Right ventricle myocardium inferior (tissue), 1 donor: ENCODE measurements at places on chromosomes 1 and 21. TPM values are rescaled to one million over a fixed set of nuclear protein-coding genes. Genes with fewer than 3 reads are reported as not detected.

- DNase-seq, result no peak
These were observed 136.9 kb upstream of the ERRFI1 start for GRCh38 chr1:8163039-8163438.

- DNase-seq, result no peak
These were observed 260.7 kb upstream of the CSF3R start for GRCh38 chr1:36743286-36744005.

- DNase-seq, result no peak
These were observed 16.1 kb upstream of the FMOD start for GRCh38 chr1:203367057-203367456.

DNA sequence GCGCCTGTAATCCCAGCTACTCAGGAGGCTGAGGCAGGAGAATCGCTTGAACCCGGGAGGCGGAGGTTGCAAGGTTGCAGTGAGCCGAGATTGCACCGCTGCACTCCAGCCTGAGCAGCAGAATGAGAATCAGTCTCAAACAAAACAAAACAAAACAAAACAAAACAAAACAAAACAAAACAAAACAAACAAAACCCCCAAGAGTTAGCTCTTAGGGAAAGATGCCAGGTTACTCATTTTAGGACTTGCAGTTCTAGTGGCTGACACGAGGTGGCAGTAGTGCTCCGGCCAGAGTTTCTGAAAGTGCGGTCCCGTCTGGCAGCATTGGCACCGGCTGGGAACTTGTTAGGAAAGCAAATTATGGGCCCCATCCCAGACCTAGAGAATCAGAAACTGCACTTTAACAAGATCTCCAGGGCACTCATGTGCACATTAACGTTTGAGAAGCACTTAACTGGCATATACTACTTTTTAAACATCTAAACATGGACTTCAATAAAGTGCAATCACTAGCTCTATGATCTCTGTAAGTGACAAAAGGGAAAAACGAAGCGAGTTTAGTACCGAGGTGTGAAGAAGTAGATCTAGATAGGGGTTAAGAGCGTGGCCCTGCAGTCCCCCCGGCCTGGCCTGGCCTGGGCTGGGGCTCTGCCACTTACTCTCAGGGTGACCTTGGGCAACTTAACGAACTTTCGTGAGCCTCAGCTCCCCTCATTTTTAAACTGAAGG, 41.9 kb upstream of the TNFRSF1B start:
- peak; percentile 91 for DNase-seq

GRCh38 chr1:37174341-37174740, 140.0 kb upstream of the GRIK3 start:
- no peak for DNase-seq

GRCh38 chr21:36656138-36656537, 42.8 kb upstream of the SIM2 start:
- no peak for DNase-seq

GRCh38 chr1:112508278-112509004, at the start of gene WNT2B:
Gene WNT2B, plus strand, starts transcription at chr1:112508965. Its CDS starts 298 bp downstream, at chr1:112509263.
- peak; percentile 66 for DNase-seq

DNA sequence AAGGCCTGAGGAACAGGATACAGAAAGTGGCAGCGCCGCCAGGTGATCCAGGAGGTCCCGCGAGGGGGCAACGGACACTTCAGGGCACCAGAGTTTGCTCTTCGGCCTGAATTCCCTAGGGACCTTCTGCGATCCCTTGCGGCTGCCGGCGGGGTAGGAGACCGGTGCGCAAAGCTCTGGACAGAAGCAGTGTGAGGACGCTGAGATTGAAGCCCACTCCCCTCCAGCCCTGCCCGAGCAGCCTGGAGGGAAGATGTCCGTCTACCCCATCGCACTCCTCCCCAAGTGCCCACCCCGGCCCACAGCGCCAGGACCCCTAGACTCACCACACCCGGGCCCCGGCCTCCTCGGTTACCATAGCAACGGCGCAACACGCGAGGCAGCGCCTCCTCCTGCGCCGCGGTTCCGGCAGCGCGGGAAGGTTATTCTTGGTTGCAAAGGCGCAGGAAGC, at the start of gene ANKRD45:
Gene ANKRD45, minus strand, starts transcription at position 361 of the 451 bp plus-strand sequence. CDS start 10,433 bp downstream, outside the sequence.
- DNase-seq, result peak; percentile 60

- peak; percentile 2 for DNase-seq
These were observed 51.3 kb downstream of the PRKCZ start for GRCh38 chr1:2101531-2101930.

DNA sequence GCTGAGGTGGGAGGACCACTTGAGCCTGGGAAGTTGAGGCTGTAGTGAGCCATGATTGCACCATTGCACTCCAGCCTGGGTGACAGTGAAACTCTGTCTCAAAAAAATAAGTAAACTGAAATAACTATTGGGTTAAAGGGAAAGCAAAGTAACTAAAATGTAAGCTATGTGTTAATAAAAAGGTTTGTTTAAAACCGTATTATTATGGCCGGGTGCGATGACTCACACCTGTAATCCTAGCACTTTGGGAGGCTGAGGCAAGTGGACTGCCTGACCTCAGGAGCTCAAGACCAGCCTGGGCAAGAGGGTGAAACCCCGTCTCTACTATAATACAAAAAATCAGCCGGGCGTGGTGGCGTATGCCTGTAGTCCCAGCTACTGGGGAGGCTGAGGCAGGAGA, 27.0 kb downstream of the NVL start:
- DNase-seq, result no peak

GRCh38 chr1:111274653-111275052, 16.0 kb upstream of the CHIA start:
- DNase-seq, result no peak

DNA sequence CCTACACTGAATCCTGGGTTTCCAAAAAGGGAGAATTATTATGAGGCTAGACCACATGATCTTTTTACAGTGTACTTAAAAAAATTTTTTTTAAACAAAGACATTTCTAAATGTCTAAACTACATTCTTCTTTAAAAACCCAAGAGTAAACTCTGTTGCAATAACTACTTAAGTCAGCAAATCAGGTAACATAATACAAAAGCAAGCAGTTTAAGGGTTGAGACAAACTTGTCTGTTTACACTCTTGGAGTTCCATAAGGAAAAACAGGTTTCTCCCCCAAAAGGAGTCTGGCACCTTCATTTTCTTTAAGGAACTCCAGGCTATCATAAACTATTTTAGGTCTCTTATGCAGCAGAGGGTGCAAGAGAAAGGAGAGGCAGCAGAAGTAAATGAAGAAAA, 12.5 kb upstream of the ANKRD45 start:
- no peak for DNase-seq

GRCh38 chr1:67359592-67359991, 51.9 kb downstream of the IL12RB2 start:
- DNase-seq, result no peak

Gene GPR25
- total RNA-seq, result not detected

Gene BSND
- total RNA-seq, result not detected

Gene KRTAP7-1
- not detected for total RNA-seq

Gene APP
- total RNA-seq, result 321 TPM

Gene LDLRAD2
- not detected for total RNA-seq

Gene CELA3B
- not detected for total RNA-seq

Gene DENND2D
- 3.5 TPM for total RNA-seq

Gene MAP10
- total RNA-seq, result 3.3 TPM

Gene AUNIP
- total RNA-seq, result not detected
